ENCODE measurements at places on chromosomes 3 and 15.

- DNase-seq: no peak
These were observed 425.9 kb downstream of the EPHA3 start for GRCh38 chr3:89533275-89533674.

GRCh38 chr3:17852217-17852616 lies 109.8 kb upstream of the TBC1D5 start:
- no peak for DNase-seq

DNA sequence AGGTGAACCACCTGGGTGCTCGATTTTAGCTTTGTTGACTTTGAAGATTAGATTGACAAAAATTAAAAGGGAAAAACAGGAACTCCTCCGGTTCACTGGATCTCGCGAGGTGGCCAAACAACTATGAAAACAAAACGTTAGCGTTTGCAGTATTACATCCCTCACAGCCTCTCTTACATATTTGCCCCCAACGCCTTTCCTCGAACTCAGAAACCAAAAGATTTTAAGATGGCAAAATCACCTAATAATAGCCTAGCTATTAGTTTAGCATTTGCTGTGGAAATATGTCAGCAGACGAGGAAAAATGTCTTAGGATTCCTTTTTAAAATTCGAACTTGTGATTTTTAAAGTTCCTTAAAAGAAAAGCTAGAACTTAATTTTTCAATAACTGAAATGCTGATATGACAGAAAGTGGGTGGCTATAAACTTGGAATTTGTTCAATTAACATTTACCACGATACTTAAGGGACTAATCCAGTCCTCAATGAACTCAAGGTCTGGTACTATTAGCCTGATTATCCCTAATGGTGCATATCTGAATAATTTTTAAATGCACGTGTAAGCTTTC lies 491 bp upstream of the SENP7 start:
- no peak for DNase-seq

- DNase-seq: no peak
These were observed 60.9 kb upstream of the THSD4 start for GRCh38 chr15:71054286-71054952.
